ENCODE measurements at places on chromosomes 1 and 21.

DNA sequence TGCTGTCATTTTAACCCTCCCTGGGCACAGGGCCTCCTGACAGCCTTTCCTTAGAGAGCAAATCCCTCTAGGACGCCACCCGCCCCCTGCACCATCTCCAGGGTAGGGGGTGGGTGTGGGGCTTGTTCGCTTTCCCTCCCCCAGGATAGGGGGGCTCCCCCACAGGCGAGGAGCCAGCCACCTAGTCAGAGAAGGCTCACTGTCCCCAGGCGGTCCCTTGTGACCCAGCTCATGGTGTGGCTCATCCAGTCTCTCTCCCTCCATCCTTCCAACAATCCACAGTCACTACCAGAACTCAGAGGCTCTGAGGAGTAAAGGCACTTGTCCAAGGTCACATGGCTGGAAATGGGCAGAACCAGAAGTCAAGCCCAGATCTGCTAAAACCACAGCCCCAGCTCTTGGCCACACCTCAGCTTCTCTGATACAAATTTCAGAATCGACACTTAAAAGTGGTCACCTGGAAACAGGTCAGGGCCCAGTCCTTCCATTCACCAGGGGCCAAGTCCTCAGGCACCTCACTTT is 89.8 kb downstream of the MRPL37 start:
- DNase-seq = no peak

DNA sequence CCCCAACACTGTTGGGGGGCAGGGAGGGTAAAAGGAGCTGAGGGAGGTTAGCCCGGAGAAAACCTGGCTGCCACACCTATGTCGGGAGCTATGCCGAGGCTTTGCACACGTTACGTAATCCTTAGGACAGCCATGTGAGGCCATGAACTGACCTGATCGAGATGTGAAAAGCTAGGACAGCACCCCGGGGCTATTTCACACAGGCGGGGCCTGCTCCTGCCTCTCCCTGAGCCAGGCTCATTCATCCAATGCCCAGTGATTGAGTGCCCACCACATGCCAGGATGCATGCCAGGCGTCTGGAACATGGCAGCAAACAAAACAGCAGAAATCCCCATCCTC is 30.2 kb downstream of the LDLRAP1 start:
- no peak for DNase-seq

DNA sequence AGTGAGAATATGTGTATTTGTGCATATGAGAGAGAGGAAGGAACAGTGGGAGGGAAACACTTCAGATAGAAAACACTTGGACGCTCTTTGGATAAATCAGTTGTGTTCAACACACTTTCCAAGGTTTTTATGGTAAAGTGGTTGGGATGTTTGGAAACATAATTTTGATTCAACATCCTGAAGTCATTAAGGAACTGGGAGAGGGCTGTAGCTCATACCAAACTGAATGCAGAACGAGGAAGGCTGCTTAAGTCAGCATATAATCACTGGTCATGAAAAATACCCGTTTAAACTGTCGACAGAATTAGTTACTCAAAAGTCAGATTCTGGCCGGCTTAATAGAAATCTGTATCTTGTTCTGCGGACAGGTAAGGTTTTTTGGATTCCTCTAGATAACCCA is 14.9 kb downstream of the LIX1L start:
- no peak for DNase-seq

GRCh38 chr1:18557621-18558465 is 72.8 kb upstream of the PAX7 start:
- DNase-seq = no peak

- no peak for DNase-seq
Measured at GRCh38 chr1:78005755-78006154, 1.0 kb downstream of the DNAJB4 start.

GRCh38 chr21:22609802-22610201 is 1611.6 kb downstream of the NCAM2 start:
- DNase-seq = no peak

DNA sequence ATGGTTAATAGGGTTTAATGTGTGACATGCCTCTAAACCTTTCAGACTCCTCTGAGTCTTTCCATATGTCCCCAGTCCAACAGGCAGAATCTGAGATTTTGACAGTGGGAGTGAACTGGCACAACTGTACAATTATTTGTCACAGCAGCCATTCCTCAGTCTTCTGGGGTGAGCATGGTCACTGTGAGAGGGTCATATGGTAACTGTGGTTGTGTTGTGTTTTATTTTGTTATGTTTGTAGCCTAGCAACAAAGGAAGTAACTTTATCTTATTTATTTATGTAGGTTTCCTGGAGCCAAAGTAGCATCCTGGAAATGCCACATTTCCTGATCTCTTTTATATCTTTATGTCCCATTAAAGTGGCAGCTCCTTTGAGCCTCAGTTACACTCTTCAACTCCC is 1067.9 kb downstream of the TTLL7 start:
- DNase-seq = no peak

GRCh38 chr1:162629651-162630050 is 2.6 kb upstream of the DDR2 start:
- DNase-seq = no peak

GRCh38 chr1:234481771-234482170 is 2.8 kb upstream of the TARBP1 start:
- DNase-seq = no peak

GRCh38 chr1:167898578-167899222 is 15.2 kb downstream of the ADCY10 start:
- no peak for DNase-seq

DNA sequence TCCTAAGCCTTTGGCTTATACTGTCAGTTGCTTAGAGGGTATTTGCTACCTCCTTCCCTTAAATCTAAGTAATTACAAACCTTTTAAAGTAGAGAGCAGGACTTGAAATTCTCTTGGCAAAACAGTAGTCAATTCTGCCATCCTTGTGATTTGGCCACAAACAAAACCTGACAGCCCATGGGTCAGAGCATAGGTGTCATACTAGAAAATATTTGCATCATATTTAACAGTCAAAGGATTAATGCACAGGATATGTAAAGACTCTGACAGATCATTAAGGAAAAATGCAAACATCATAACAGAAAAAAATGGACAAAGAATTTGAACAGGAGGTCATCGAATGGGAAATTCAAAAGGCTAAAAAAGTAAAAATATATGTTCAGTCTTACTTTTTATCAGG is 50.5 kb downstream of the ZFYVE9 start:
- no peak for DNase-seq

GRCh38 chr1:117824616-117825015 is 104.8 kb downstream of the GDAP2 start:
- DNase-seq = no peak

DNA sequence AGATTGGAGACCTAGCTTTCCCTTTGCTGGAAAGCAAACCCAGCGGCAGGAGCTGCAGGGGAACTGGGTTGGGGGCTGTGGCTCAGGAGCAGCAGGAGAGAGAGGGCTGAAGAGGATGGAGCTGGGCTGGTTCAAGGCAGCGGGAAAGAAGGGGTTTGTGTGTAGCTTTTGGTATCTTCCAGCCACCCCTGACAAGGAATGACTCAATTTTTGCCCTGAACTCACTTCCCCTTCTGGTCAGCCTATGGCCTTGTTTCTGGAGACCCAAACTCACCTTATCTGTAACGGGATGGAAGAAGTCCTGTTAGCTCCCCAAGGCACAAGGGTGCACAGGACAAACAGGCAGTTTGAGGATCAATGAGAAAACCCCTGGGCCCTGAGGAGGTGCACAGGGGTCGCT is 13.1 kb downstream of the C1orf115 start:
- no peak for DNase-seq

GRCh38 chr1:226890331-226891108 is 20.1 kb downstream of the PSEN2 start:
- no peak for DNase-seq

GRCh38 chr1:45730075-45730779 is 20.2 kb downstream of the IPP start:
- no peak for DNase-seq

DNA sequence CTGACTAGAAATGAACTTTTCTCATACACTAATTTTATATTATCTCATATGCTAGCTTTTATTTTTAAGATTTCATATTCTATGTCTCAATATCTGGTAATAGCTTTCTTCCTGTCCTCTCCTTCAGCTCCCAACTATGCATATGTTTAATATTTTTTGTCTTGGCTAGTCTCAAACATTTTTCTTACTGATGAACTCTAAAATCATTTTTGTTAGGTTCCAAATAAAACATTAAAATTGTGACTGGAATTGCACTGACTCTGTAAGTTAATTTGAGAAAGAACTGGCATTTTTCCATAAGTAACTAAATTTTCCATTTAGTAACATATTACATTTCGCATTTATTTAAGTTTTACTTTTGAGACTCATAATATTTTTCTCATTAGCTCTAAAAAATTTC is 368.5 kb upstream of the DPYD start:
- DNase-seq = no peak

- DNase-seq = no peak
Measured at GRCh38 chr1:236064674-236065508, at the start of gene NID1. Gene NID1 (minus strand): TSS chr1:236065090. CDS start chr1:236065079, 11 bp downstream.

GRCh38 chr1:106406114-106406513 is 650.4 kb upstream of the PRMT6 start:
- DNase-seq = no peak

DNA sequence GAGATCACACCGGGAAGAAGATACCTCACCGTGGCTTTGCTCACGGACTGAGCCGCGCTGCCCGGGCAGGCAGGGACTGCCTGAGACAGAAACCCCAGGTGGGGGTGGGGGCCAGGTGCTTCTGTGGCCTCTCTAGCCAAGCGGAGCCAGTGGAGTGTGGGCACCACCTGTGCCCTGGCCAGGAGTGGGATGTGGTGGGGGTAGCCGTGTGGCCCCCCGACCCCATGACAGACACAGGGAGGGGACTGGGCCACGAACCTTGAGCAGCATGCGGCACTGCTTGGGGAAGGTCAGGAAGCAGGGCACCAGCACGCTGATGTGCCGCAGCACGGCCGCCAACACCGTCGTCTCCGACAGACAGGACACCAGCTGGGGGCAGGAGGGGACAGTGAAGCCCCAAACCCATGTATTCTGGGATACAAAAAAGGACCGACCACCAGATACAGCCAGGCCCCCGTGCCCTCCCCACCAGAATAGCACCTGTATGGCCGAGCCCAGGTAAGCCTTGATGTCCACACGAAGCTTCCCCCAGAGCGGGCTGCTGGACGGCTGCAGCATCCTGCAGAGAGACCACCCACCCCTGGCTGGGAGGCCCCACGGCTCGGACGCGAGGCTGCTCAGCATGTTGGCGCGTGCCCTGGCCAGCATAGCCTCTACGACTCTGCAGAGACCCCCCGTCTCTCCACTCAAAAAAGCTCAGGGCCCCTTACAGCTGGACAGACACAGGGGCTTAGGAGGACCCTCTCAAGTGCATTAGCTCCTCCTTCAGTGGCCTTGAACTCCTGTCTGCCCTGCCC is 5.3 kb downstream of the NOC2L start:
- no peak for DNase-seq

DNA sequence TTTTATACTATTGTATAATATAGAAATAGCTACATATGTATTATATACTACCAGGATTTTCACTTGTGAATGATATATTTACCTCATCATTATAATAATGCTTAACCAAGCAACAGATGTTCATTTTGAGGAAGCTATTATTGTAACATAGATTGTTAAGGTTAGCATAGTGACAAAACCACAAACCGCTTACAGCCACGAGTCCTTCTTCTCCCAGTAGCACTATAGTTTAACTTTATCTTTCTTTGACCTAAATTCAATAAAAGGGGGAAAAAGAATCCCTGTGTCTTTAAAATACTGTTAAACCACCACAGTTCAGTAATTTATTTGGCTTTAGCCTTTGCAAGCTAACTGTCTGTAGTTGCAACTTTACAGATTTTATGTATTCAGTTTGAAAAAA is 1039.4 kb upstream of the B3GALT2 start:
- DNase-seq = no peak

GRCh38 chr1:212254853-212255363 is 30.3 kb upstream of the PPP2R5A start:
- no peak for DNase-seq

DNA sequence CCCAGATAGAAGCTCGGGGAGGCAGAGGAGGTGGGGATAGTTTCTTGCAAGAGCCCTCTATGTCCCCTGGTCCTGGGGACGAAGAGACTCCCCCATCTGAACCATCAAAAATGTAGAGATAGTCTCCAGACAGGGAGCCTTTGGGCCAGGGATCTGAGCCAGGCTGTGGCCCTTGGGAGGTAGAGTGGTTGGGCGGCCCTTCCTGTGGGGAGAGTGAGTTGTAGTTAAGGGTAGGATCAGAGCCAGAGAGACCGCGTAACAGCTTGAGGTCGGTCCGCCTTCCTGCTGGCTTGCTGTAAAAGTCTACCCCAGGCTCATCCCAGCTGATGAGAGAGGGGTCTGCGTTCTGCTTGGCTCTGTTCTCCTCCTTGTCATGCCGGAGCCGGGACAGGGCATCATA is 25.3 kb downstream of the PIK3C2B start:
- DNase-seq = no peak

- DNase-seq = no peak
Measured at GRCh38 chr1:167912294-167912693, 1.6 kb downstream of the ADCY10 start.

- no peak for DNase-seq
Measured at GRCh38 chr1:233289676-233290075, 5.8 kb downstream of the PCNX2 start.

DNA sequence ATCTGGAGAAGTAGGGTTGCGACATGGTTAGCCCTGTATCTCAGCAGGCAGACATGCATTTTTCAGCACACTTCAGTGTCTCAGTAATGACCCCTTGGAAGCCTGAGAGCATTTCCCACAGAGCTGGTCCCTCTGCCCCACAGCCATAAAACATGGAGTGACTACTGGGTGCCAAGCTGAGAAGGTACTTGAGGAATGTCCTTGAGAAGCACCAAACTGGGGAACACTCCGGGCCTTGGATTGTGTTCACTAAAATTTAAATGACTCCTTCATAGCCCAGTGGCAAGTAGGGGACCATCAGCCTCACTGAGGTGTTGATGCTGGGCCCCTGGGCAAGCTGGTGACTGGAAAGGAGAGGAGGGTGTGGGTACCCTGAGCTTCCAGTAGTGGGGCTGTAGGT is 54.7 kb downstream of the KCNJ6 start:
- DNase-seq = no peak

- DNase-seq = no peak
Measured at GRCh38 chr1:84743896-84744295, 53.6 kb upstream of the SSX2IP start.

- no peak for DNase-seq
Measured at GRCh38 chr1:118878661-118879060, 109.5 kb downstream of the TBX15 start.

DNA sequence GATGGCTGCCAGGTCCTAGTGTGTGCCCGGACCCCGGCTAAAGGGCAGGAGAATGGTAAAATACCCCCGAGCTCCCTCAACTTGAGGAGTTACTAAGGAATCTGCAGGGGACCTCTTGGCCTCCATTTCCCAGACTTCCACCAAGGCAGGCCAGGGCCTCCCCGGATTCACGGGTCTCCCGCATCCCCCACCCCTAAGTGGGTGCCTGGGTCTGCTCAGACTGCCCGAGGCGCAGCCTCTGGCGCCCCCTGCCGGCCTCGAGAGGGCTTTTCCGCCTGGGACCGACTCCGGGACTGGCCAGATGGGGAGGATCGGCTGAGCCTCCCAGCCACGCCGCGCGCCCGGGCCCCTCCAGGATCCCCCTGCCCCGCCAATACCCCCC is 1.7 kb downstream of the PLEKHG5 start:
- peak; percentile 67 for DNase-seq
